ENCODE measurements at places on chromosomes 6 and 20.

DNA sequence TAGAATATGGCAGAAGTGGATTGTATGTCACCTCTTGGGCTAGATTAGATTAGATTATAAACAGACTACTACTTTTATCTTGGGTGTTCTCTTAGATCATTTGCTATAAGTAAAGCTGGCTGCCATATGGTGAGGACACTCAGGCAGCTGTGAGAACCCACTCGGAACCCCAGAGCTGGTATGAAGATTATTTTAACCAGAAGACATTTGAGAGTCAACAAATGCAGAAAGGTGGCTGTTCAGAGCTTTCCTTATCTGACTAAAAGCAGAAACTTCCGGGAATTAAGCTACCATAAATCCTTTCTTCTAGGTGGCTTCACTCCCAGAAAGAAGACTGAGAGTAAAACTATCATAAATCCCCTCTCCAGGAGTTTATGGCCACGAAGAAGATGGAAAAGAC is 91.9 kb downstream of the RNGTT start:
- no peak for DNase-seq

DNA sequence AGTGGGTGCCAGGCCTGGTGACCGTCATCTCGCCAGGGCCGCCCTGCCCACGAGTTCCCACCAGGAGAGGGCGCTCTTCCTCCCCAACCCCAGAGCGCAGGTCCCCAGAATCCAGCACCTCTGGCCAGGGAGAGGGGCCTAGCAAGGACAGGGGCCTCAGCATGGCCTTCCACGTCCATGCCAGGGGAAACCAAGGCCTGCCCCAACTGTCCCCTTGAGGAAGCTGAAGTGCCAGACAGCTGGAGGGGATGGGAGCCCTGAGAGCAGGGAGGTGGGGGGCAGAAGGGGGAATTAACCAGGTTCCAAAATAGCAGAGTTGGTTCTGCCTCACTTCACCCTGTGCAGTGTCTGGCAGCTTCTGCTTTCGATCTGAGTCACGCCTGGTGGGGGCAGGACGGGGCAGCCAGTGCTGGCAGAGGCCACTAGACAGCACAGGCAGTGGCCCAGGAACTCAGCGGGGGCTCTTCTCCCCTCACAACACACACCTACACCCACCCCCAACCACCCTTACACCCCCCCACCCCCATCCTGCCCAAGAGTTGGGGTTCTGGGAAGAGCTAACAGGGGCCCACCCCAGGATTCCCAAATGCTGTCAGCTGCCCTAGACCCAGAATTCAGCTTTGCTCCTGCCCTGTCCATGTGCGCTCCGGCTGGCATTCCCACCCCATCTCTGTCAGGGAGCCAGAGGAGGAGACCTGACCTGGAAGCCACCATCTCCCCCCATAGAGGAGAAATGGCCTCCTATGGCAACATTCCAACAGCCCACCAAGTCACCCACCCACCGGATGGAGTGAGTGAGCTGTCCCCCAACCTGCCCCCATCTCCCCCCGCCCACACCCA is 29.2 kb downstream of the TFEB start:
- peak; percentile 64 for DNase-seq

GRCh38 chr6:107585815-107586435 is 96.0 kb downstream of the SOBP start:
- no peak for DNase-seq

GRCh38 chr6:35508027-35508426 is 4.7 kb downstream of the TULP1 start:
- no peak for DNase-seq

DNA sequence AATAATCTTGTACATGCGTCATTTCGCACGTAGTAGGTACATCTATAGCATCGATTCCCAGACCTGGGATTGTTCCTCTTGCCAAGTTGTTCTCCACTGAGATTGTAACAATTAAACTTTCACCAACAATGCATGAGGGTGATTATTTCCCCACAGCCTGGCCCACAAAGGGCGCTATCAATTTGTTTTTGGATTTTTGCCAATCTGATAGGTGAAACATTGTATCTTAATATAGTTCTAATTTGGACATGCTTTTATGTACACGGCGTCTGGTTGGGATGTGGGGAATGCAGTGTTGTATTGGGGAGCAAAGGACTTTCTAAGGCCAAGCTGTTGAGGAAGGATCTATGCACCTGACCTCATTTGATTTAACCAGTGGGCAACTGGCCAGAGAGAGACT is 59.5 kb downstream of the VEGFA start:
- DNase-seq, result no peak

DNA sequence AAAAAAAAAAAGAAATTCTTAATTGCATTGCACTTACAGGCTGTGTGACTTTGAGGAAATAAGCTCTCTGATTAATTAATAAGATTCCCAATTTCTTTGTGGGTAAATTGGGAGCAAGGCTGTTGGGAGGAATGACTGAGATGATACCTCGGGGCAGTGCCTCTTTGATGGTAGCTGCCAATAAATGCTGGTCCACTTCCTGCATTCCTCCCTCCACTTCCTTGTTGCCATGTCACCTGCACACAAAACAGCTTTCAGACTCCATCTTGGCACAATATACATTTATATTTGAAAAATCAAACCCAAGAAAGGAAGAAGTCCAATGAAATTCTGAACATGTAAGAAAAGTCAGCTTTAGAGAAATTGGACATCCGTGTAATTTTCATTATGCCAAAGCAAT is 45.1 kb downstream of the MTHFD1L start:
- no peak for DNase-seq

- DNase-seq, result no peak
Measured at GRCh38 chr6:23879816-23880215, 246.2 kb upstream of the NRSN1 start.

DNA sequence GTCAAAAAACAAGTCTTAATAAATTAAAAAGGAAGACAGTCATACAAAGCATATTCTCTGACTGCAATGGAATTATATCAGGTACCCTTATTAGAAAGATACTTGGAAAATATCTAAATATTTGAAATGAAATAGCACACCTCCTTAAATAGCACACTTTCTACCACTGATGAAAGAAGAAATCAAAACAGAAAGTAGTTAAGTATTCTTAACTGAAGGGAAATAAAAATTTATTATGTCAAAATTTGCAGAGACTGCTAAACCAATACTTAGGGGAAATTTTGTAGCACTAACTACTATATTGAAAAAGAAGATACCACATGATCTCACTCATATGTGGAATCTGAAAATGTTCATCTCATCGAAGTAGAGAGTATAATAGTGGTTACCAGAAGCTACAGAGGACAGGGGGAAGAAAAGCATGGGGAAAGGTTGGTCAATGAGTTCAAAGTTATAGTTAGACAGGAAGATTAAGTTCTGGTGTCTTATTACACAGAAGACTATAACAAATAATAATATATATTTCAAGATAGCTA is 112.2 kb downstream of the ASCC3 start:
- no peak for DNase-seq

- no peak for DNase-seq
Measured at GRCh38 chr6:167860550-167861226, 34.0 kb downstream of the AFDN start.

DNA sequence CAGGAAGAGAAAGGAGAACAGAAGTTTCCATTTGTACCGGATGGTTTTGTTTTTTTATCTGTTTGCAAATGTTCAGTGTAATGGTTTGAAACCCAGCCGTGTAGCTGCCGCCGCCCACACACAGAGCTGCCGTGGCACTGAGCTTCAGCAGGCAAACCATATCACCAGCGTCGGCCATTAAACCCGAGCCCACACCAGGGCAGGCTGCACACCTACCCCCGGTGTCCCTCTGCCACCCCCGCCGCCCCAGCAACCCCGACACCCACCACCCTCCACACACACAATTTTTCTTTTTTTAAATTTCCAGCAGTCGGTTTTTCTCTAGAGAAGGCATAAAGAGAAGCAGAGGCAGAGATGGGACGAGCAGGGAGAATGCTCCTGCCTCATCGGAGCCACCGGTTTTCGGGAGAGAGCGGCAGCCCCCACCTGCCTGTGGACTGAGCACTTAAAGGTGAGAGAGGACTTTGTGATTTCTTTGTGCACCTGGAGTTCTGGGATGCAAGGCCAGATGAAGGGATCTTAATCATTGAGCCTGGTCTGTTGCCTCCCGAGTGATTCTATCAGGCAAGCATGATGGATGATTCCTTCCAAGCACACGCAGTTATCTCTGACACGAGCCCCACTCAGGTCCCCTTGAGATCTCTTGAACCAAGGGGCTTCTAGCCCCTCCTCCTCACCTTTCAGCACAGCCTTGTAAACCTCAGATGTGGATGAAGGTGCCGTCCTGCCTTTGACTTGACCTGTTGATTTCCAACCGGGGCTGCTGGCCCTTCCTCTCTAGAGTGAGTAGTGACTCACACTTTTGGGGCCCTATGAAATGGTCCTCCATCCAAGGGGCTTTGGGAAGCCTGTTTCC is 17.5 kb upstream of the ZNF831 start:
- peak; percentile 74 for DNase-seq

DNA sequence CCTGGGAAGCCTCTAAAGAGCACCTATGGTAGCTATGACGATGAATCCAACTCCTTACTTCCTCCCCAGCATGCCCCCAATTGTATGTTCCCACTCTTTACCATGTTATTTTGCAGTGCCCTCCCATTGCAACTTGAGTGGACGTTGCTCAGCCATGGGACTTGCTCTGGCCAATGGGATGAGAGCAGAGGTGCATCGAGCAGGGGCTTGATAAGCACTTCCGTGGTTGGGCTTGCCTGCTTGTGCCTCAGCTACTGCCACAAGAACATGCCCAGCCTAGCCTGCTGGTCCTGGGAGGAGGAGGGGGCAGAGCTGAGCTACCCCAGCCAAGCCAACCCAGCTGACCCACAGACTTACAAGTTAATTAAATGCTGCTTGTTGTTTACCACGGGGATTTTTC is 71.1 kb upstream of the CTNNBL1 start:
- DNase-seq, result no peak

- DNase-seq, result no peak
Measured at GRCh38 chr6:118344014-118344670, 204.0 kb upstream of the PLN start.

GRCh38 chr6:66396549-66396948 is 689.5 kb upstream of the EYS start:
- no peak for DNase-seq

- DNase-seq, result no peak
Measured at GRCh38 chr20:36754656-36755222, 8.8 kb upstream of the NDRG3 start.

DNA sequence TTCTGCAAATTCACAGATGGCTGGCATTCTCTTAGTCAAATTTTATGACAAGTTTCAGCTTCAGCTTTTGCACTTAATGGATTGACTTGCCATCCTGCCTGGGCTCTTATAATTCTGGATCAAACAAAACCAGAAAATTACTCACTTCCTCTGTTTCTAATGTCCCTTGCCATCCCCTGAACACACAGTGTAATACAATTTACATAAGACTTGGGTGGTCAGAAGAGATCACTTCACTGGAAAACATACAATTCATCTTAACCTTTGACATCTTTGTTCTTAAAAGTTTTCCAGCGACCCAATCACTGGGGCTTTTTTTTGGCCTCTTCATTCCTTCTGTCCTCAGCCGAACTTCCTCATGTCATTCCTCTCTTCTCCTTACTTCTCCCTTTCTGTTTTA is 199.0 kb downstream of the ARHGAP18 start:
- DNase-seq, result no peak

DNA sequence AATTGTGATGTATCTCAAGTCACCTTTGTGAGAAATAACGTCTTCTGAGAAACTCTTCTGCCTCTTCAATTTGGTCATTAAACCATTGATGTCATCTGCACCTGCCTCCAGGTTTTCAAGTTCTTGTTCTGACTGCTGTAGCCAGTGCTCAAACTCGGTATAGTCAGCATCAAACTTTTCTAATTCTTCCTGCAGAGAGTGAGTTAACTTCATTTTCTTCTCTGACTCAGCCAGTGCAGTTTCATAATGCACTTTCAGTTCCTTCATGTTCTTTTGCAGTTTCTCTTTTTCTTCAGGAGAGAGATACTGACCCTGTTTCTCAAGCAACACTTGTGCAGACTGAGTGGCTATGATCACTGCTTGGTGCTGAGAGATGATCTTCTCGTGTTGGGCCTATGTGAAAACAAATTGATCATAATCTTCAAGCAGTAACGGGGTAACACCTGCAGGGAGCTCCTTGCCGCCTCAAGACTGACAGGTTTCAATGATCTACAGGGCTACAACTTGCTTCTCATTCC is 48.8 kb downstream of the DST start:
- no peak for DNase-seq

DNA sequence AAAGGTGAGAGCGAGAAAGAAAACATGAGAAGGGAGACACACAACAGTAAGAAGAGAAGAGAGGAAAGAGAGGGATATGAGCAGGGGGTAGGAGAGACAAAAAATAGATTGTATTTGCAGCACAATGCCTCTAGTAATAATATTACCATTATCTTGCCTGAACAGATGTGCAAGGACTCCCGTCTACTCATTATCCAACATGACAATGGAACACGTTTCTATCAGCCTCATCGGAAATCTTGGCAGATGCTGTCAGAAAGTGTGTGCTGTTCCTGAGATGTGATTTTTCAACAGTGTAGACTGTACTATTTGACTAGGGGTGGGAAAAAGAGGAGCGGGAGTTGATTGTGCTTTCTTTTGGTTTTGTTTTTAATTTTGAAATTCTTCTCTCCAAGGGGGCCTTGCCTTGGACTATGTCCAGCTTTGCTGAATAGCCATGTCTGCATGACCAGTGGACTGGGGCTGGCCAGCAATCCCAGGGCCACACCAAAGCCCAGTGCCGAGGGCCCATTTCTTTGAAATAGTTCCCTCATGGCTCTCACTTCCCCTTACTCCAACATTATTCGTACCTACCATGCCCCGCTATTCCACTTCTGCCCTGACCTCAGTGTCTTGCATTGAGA is 11.3 kb upstream of the TRAM2 start:
- DNase-seq, result no peak

GRCh38 chr6:123564361-123564760 is 72.4 kb downstream of the TRDN start:
- no peak for DNase-seq

DNA sequence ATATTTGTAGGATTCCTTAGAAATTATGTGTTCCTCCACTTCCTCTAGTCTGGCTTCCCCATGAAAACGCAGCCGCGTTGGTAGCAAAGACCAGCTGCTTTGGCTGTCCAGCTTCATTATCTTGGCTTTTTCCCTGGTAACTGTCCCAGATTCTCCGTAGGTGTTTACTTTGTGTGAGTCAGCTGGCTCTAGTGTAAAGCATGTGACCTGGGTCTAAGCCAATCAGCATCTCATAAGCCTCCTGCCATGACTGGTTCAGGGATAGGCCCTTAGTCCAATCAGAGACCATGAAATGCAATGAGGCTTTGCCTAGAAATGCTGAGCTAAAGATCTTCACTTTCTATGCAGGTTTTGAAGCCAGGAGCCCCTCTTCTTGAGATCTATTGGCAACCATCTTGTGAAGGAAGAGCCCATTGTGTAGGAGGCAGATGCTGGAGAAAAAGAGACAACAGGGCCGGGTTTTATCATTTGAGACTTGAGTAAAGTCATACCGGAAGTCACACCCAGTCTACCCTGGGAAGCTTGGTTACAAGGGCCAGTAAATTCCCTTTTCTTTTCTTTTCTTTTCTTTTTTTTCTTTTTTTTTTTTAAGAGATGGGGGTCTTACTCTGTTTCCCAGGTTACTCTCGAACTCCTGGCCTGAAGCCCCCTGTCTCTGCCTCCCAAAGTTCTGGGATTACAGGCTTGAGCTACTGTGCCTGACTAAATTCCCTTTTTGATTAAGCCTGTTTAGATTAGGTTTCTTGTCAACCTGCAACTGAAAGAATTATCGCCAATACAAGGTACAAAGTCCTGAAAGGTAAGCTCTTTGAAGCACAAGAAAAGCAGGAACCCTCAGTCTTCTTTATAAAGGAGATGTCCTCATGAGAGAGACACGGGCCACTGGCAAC is 256.5 kb upstream of the RREB1 start:
- DNase-seq, result no peak

All from stimulated activated CD4-positive, alpha-beta T cell treated with anti-CD3 and anti-CD28 coated beads, Interleukin-12 subunit alpha, Interleukin-12 subunit beta, amount 100 ng/mL, for 4 hours (primary cell).